ENCODE measurements at places on chromosomes 5 and 9.

DNA sequence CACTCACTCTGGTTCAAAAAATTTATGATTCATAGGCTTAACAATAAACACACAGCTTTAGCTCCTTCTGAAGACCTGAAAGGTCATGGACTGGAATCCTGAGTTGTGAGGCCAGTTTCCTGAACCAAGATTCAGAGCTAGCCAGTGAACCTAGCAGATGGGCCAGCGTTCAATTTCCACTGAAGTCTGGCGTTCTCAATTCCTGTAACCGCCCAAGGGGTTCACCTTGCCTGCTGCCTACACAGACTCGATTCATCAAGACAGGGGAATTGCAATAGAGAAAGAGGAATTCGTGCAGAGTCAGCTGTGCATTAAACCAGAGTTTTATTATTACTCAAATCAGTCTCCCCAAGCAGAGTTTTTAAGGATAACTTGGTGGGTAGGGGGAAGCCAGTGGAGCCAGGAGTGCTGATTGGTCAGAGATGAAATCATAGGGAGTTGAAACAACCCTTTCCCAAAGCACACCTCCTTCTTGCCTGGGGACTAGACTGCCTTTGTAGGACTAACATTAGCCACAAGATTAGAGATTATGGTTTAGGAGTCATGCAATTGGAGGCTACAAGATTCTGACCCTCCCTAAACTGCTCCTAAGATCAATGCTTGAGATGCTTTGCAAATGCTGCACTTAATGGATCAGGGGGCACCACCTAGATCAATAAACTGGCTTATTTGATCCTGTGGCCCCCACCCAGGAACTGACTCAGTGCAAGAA lies 117.5 kb upstream of the SHB start:
- DNase-seq, result no peak

- no peak for DNase-seq
These were observed 17.8 kb upstream of the OLFM1 start for GRCh38 chr9:135069558-135070197.

DNA sequence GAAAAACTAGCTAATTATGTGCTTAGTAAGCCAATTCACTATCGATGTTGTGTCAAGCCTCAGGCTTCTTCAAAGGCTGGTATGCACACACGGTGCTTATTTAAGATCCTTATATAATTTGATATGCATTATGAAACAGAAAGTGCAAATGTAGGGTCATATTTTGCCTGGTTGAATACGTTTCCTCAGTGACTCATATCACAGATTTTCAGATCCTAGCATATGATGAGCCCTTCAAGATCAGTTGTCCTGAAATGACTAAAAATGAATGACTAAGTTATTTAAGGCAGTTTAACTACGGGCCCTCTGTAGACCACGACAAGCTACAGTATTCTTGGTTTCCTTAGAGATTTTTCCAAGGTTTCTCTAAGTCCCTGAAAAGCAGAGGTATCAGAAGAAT lies 778.3 kb downstream of the PRELID2 start:
- no peak for DNase-seq

DNA sequence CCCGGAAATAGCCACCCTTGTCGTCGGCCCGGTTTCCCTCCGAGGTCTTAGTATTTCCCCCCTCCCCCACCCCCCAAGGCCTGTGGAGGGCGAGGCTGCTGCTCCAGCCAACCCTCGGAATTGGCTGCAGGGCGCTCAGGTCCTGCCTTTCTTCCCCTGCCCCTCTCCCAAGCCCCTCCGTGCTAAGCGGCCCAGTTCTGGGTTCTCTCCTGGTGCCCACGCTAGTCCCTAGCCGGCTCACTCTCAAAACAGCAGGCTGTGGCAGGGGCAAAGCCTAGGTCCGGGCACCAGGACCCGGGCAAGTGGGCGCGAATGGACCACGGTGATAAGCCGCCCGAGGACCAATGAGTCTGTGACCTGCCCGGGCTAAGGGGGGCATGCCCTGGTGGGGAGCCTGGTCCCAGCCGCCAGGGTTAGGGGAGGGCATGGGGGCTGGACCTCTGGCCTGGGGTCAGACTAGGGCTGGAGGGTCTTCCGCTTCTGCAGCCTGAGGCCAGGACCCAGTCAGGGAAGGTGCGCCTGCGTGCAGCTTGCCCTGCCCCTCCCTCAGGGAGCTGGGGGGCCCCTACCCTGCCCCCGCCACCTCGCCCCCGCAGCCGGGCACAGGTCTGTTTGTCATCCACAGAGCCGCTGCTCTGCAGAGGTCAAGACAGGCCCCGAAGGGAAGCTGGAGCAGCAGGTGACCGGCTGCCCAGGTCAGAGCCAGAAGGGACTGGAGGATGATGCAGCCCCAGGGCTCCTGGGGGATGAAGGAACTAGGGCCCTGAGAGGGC lies 5.0 kb upstream of the IRX4 start:
- no peak for DNase-seq

DNA sequence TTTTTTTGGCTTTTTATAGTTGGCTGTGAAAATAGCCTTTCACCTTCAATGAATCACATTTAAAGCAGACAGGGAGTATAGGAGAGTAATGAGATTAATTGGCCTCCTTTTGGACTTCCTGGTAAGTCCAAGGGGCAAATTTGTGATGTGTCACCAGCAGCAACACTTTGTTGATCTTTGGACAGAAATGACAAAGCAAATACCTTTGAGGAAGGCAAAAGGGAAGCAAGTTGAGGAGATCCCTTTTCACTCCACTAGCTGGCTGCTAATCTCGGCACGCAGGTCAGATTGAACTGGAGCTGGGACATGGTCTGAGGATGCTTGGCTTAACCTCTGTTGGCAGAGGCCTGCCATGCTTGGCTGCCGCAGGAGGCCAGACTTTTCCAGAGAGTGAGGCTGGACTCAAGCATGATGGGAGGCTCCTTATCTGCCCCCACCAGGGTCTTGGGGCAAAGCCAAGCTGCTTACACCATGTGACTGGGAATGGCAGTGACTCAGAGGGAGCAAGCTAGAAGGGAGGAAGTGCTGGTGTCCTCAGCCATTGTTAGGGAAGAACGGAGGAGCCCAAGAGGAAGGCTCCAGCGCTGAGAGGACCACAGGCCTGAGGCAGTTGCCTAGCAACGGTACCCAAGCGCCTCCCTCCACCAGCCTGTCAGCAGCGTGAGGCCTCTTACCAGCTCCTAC lies 174.5 kb upstream of the MAP1B start:
- DNase-seq, result no peak

DNA sequence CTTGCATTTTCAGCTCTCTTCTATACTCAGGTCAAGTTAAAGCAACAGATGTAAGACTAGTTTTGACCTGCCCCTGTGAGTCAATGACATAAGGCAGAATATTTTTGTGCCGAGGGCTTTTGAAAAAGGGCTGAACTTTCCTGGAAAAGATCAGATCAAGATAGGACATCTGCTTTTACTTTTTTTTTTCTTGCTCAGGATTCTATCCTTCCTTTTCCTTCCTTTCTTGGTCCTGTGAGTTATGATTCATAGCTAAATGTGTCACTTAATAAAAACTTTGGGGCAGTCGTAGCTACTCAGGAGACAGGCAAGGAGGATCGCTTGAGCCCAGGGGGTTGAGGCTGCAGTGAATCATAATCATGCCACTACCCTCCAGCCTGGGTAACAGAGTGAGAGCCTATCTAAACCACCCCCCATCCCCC lies 84.3 kb upstream of the BRINP1 start:
- no peak for DNase-seq

GRCh38 chr5:26763215-26763614 lies 275.2 kb downstream of the CDH9 start:
- DNase-seq, result no peak

DNA sequence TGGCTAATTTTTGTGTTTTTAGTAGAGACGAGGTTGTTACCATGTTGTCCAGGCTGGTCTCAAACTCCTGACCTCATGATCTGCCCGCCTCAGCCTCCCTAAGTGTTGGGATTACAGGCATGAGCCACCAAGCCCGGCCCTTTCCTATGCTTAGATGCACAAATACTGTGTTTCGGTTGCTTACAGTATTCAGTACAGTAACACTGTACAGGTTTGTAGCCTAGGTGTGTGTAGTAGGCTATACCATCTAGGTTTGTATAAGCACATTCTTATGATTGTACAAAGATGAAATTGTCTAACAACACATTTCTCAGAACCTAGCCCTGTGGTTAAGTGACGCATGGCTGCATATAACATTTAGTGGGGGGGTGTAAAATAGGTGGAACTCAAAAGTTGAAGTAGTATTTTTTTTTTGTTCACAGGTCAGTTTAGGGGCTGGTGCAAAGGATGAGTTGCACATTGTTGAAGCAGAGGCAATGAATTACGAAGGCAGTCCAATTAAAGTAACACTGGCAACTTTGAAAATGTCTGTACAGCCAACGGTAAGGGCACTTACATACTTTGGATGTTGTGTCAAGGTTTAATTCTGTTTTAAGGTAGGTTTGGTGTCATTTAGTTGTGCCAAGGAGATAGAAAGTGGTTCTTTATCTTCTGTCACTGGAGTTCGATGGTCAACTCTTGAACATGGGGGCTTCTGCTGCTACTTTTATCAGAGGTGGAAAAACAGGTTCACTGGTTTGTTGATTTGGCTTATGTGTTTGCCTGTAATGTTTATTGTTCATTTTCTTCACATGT lies 3.4 kb downstream of the NPM1 start:
- DNase-seq, result no peak

GRCh38 chr5:86526811-86527348 lies 90.9 kb upstream of the COX7C start:
- no peak for DNase-seq

DNA sequence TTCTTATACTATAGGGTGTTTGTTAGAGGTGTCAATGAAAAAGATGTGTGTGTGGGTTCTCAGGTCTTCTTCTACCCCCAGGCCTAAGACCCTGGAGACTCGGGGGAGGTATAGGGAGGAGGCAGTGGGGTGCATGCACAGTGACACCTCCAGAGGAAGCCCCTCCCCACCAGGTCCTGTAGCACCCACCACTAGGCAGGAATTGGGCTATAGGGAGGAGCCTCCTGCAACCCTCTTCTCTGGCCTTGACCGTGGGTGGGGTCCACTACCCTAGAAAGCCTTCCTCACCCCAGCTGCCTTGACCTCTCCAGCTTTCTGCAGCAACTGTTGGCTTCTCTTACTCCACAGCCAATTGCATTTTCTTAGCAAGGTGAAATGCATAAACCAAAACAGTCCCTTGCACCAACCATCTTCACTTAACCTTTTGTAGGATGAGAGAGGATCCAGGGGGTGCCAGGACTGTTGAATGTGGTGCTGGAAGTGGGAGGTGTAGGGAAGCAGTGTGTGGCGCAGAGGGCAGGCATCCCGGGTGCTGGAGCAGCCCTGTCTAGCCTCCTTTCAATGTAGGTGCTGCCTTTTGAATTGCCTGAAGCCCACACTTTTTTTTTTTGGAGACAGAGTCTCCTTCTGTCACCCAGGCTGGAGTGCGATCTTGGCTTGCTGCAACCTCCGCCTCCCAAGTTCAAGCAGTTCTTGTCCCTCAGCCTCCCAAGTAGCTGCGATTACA lies 128.5 kb downstream of the RGS3 start:
- no peak for DNase-seq

- DNase-seq, result no peak
These were observed 30.0 kb upstream of the SUSD3 start for GRCh38 chr9:93028448-93029006.

- DNase-seq, result no peak
These were observed 107.6 kb upstream of the COL5A1 start for GRCh38 chr9:134533850-134534588.

DNA sequence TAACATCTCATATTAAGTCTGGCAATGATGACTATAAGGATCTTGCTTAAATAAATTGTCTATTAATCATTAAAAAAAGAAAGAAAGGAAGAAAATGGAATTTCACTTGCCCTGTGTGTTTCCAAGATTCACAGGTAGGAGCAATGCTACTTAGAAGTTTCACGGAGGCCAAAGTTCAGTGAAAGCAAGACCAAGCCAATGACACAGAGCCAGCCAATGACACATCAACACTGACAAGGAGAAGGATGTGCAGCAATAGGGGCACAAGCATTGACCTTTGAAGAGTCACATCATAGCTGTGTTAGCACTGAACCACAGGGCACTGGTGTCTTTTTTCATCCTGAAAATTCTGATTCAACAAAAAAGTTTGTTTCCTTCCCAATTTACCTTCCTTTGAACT lies 364.3 kb downstream of the PDE4D start:
- no peak for DNase-seq

DNA sequence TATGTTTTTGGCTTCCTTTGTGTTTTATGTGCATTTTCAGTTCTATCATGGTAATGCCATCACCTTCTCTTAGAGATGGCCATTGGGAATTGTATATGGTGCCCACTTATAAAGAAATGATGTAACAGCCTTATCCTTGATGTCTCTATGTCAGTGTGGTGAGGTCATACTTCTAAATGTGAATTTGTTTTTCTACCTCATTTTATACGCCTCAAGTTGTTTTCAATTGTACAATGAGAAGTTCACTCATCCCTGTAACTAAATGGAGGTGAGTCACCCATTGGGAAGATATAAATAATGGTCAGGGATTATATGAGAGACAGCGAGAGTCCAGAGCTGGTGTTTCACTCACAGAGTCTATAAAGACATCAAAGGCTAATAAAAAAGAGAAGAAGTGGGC lies 402.4 kb downstream of the AGTPBP1 start:
- DNase-seq, result no peak

GRCh38 chr5:418162-419121 lies 24.5 kb upstream of the EXOC3 start:
- no peak for DNase-seq

GRCh38 chr9:114916481-114916880 lies 13.9 kb downstream of the TNFSF8 start:
- no peak for DNase-seq

DNA sequence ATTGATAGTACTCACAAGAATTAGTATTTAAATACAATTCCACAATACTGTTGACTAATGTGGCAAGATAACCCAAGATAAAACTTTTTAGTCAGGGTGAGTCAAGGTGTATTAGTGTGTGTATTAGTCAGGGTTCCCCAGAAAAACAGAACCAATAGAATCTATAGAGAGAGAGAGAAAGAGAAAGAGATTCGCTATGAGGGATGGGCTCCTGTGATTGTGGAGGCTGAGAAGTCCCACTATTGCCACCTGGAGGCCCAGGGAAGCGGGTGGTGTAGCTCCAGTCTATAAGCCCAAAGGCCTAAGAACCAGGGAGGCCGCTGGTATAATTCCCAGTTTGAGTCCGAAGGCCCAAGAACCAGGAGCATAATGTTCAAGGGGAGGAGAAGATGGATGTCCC lies 10.0 kb upstream of the SHISAL2B start:
- no peak for DNase-seq

GRCh38 chr5:81783401-81783800 lies 32.5 kb upstream of the SSBP2 start:
- DNase-seq, result no peak

DNA sequence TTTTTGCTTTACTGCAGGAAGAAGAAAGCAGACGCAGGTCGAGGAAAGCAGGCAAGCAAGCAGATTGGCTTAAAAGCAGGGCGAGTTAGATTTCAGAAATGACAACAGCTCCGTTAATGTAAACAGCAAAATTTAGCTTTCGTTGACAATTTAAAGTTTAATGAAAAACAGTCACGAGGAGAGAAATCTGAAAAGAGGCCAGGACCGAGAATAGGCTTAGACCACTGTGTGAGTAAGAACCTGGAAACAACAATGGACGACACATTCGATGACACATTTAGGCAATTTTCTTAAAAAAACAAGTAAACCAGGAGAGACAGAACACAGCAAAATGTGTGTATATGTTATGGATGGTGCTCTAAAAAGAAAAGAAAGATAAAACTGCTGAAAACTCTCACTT lies 155.3 kb downstream of the ISOC1 start:
- no peak for DNase-seq

Data from activated CD8-positive, alpha-beta memory T cell treated with anti-CD3 and anti-CD28 coated beads, Interleukin-2, amount 50 U/mL, for 48 hours (primary cell).